ENCODE measurements at places on chromosomes 16 and 17. TPM values are rescaled to one million over a fixed set of nuclear protein-coding genes. Genes with fewer than 3 reads are reported as not detected.

The BCL6B gene
- total RNA-seq = 5.7 TPM

The GRIN2A gene
- 2.5 TPM for total RNA-seq

The CTRB1 gene
- 9.3 TPM for total RNA-seq

The CBFA2T3 gene
- 6.6 TPM for total RNA-seq

The CES1 gene
- total RNA-seq = 22.7 TPM

The SPAG7 gene
- 32.3 TPM for total RNA-seq

The C16orf89 gene
- total RNA-seq = 11.6 TPM

The C16orf46 gene
- total RNA-seq = 1.3 TPM

The SLC6A2 gene
- total RNA-seq = 0.85 TPM

The KRTAP9-2 gene
- not detected for total RNA-seq

The HES7 gene
- total RNA-seq = not detected

The LHX1 gene
- not detected for total RNA-seq

The KRT28 gene
- total RNA-seq = not detected

The PIRT gene
- total RNA-seq = not detected

The ABCC11 gene
- not detected for total RNA-seq

The MMP28 gene
- 4.8 TPM for total RNA-seq

The SMIM36 gene
- total RNA-seq = not detected

The TBX6 gene
- 0.56 TPM for total RNA-seq

The SRCIN1 gene
- not detected for total RNA-seq

The HERPUD1 gene
- total RNA-seq = 220 TPM

The HEATR3 gene
- total RNA-seq = 23.4 TPM

The GNGT2 gene
- total RNA-seq = 3.1 TPM

The TNFRSF13B gene
- total RNA-seq = not detected

The ZNF205 gene
- 16.4 TPM for total RNA-seq

The CES5A gene
- not detected for total RNA-seq

The LMF1 gene
- 49.3 TPM for total RNA-seq

The PPY gene
- total RNA-seq = not detected

The KIFC3 gene
- 123 TPM for total RNA-seq

The HCRT gene
- not detected for total RNA-seq

The SLC7A6 gene
- total RNA-seq = 125 TPM

The CENPV gene
- total RNA-seq = 32.5 TPM

The MILR1 gene
- total RNA-seq = 10.0 TPM

The AIPL1 gene
- not detected for total RNA-seq

Data from thoracic aorta (tissue), 2 donors.